ENCODE measurements at places on chromosomes 11 and 22.

DNA sequence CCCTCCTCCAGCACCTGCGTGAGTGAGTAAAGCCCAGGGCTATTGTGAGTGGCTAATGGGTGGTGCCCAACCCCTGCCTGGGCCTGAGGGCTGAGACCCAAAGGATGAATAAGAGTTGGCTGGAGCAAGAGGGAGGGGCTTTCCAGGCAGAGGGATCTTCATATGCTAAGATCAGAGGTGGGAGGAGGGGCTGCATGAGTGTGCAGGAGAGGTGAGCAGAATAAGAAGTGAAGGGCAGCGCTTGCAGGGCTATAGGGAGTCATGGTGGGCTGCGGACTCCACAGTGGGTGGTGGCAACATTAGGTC lies 3.9 kb downstream of the EMID1 start:
- DNase-seq = no peak

DNA sequence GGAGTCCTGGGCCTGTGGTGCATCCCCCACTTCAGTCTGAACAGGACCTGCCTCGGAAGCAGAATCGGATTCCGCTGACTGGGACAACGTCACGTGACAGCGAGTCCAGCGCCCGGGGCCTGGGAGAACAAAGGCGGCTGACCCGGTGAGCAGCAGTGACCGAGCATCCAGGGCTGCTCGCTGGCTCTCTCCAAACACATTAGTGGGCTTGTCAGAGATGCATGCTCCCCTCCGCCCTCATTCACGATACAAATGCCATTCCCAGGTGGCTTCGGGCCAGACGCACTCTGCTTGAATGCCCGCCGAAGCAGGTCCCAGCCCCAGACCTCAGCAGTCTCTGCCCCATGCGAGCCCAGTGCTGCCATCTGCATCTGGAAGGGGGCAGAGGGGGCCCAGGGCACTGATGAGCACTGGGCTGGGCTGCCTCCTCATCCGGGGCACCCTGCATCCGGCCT lies 91.0 kb downstream of the WNT7B start:
- no peak for DNase-seq

DNA sequence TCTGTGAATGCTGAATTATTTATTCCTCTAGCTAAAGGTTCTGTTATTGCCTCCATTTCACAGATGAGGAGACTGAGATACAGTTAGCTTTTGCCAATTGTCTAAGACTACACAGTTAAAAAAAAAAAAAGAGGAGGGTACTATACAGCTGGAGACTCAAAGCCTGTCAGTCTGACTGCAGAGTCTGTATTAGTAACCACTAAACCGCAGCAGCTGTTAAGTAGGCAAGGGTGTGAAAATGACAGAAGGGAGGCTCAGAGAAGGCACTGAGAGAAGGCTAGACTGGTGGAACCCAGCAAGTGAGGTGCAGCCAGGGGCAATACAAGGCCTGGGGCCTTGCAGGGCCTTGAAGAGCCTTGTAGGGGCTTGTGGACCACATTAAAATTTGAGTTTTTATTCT lies 181.2 kb downstream of the CSNK2A3 start:
- no peak for DNase-seq

DNA sequence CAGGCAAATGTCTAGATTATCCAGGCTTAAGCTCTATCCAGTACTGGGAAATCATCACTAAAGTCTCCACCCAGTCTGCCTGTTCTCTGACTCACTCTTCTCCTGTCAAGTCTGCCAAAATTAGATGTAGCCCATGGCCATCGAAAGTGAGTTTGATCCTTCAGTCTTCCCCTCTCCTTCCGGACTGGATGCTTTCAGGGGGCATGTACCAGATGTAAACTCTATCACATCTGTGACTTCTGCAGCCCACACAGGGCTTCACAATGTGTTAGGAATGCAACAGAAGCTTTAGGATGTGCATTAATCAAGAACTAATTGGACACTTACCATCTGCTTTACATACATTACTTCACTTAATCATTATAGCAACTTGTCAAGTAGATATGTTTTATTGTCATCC lies 12.3 kb downstream of the ME3 start:
- DNase-seq = no peak

DNA sequence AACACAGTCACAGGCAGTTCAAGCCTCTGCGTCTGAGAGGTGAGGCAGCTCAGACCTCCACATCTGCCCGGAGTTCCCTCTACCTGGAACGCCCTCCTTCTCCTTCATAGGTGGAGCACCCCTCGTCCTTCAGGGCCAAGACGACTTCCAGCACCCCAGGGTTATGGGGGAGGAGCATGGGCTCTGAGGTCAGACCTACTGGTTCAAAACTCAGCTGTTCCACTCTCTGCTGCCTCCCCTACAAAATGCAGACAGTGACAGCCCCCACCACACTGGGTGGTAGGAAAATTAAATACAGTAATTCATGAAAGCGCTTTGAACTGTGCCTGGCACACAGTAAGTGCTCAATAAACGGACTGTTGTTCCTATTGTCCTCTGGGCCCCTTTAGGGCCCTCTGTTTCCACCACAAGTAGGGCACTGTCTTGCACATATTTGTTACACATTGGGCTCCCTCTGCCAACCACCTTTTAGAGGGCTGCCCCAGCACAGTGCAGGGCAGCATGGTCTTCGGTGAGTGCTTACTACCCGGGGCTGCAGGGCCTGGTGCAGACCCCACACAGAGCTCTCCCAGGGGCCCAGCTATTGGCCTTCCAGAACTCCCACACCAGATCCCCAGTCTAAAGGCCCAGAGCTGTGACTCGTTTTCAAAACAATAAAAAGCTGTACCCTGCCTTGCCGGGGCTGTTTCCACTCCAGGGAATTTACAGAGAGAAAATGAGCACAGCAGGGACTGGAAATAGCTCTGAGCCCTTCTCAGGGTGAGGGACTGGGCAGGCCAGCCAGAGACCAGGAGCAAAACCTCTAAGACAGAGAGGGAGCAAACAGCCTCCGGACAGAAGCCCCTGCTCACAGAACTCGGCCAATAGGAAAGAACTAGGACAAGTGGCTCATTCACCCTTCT lies 2.5 kb downstream of the TMEM184B start:
- DNase-seq = no peak

- DNase-seq = no peak
These were observed 2.8 kb downstream of the ZFTA start for GRCh38 chr11:63765688-63766241.

DNA sequence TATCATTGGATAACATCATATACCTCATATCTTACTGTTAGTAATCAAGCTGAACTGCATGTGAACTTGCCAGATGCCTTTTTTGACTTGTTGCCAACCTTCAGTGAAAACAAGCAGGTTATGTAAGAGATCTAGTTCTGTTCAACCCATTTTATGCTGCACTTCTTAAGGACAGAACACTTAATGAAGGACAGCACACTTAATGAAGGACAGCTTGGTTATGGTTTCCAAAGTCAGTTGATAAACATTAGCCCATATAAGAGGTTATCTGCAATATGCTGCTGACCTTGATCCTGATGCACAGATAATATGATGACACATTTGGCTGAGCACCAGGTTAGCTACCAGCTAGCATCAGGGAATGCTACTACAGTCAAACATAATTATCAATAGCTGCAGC lies 358.7 kb upstream of the PDGFD start:
- no peak for DNase-seq

- DNase-seq = no peak
These were observed 4.8 kb downstream of the CLCF1 start for GRCh38 chr11:67368621-67369020.

GRCh38 chr11:1336836-1337646 lies 27.6 kb upstream of the TOLLIP start:
- DNase-seq = no peak

- DNase-seq = no peak
These were observed 75.1 kb downstream of the SLC36A4 start for GRCh38 chr11:93122535-93123235.

DNA sequence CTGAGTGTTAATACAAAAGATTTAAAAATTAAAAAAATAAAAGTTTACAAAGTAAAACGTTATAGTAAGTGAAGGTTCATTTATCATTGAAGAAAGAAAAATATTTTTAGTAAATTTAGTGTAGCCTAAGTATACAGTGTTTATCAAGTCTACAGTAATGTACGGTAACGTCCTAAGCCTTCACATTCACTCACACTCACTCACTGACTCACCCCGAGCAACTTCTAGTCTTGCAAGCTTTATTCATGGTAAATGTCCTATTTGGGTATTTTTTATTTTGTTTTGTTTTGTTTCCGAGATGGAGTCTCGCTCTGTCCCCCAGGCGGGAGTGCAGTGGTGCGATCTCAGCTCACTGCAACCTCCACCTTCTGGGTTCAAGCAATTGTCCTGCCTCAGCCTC lies 8.8 kb downstream of the CASTOR1 start:
- DNase-seq = no peak

GRCh38 chr11:110478410-110478809 lies 48.7 kb downstream of the FDX1 start:
- DNase-seq = no peak

- DNase-seq = no peak
These were observed 2.1 kb downstream of the NRIP3 start for GRCh38 chr11:9001736-9002135.

DNA sequence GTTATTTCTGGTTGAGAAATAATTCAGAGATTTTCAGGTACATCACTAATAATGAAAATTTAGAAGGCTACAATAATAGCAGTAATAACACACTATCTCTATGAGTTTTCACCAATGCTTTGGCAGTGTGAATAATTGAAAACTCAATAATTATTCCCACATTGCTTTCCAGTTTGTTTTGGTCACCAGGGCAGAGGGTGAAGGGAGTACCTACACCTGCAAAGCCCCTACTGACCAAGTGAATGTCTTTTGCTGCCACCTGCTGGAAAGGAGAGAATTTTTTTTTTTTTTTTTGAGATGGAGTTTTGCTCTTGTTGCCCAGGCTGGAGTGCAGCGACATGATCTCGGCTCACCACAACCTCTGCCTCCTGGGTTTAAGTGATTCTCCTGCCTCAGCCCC lies 3.2 kb downstream of the NELL1 start:
- DNase-seq = no peak

DNA sequence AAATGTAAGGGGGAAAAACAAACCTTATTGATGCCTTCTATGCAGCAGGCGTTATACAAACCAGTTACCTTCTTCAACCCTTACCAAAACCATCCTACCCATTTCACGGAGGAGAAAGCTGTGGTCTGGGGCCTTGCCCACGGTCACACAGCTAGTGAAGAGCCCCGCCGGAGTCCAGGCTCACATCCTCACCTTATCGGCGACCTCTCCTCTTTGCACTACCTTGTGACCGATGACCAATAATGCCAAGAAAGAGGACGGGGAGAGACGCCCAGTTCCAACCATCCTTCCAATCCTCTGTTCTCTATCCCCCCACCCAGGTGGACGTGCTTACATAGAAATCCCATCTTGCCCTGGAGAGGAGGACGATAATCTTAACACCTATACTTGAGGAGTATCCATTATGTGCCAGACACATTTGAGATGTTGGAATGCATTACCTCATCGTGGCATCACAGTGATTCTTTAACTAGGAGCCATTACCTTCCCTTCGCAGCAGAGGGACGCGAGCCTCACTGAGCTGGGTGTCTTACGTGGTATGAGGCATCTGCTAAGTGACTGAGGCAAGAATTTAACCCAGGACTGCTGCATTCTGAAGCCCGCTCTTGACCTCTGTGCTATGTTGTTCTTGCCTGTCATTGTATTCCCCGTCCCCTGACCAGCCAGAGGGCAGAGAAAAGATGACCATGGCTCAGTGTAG lies 253.7 kb upstream of the B3GAT1 start:
- no peak for DNase-seq

- DNase-seq = no peak
These were observed 8.5 kb downstream of the RAB30 start for GRCh38 chr11:83063073-83063754.

- no peak for DNase-seq
These were observed 289.8 kb downstream of the CTTN start for GRCh38 chr11:70688142-70688541.

DNA sequence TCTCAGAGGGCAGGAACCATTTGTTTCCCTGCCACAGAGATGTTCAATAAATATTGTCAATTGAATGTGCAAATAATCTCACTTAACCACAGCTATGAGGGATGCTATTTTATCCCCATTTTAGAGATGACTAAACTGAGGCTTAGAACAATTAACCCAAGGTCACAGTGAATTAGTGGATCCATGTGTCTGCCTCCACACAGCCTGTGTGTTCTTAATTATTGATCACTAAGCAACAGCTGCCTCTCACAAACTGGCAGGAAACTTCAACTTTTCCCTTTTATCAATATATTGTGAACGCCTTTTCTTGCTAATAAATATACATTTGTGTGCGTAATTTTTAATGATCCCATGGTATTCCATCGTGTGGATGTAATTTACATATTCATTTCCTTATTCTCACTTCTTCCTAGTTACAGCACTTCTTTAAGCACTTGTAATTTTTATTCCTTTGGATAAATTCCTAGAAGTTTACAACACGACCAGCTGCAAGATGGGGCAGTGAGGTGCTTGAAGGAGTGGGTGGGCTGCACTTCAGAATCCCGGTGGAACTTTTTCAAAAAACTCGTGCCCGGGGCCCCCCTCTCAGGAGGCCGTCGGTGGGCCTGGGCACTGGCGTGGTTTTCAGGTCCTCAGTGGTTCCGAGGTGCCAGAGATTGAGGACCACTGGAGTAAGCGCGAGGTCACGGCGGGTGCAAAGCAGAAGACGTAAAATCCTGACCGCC lies 915 bp upstream of the SREBF2 start:
- DNase-seq = no peak

DNA sequence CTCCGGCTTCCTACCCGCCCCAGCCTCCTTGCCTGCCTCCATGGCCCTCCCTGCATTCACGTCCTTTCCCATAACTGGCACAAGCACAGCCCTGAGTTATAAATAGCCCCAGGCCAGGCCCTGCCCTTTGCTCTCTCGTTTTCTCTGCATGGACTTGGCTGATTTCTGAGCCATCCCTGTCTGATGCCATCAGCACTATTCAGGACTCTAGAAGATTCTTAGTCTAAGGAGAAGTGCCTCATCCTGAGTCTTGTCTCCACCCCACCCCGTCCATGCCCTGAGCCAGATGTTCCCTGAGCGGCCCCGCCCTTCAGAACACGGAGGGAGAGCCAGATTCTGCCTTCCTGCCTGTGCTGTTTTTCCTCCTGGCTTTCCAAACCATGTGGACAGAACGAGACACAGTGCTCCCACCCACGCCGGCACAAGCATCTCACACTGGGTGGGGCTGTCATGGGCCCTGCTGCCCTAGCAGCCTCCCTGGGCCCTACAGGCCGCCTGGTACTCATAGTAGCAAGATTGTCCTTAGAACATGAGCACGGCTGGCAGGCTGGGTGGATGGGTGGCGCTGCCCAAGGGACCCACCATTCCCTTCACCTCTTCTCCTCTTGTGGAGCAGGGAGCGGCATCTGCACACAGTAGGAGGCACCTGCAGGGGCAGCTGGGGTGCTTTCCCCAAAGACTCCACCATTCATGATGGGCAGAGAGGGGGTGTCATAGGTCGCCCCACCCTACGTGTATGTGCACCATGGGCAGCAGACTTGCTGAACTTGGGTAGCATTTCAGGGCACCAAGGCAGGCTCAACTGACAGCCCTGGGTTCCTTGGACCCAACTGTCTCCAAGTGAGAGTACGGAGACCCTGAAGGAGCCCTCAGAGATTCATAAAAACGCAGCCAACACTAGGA lies 76.9 kb downstream of the BCR start:
- DNase-seq = no peak

GRCh38 chr11:93497596-93497995 lies 45.6 kb downstream of the SMCO4 start:
- DNase-seq = no peak

- DNase-seq = no peak
These were observed 414.0 kb downstream of the MN1 start for GRCh38 chr22:27387561-27387960.

GRCh38 chr22:29129808-29130140 lies 56.9 kb downstream of the KREMEN1 start:
- no peak for DNase-seq

GRCh38 chr11:115739146-115739545 lies 234.9 kb upstream of the CADM1 start:
- no peak for DNase-seq

GRCh38 chr22:19811211-19811621 lies 43.5 kb downstream of the GNB1L start:
- DNase-seq = no peak

Measured in hippocampal formation (tissue), 2 donors.